HFF-Myc (cell line): ENCODE measurements at places on chromosomes 5 and 9.

GRCh38 chr5:80541392-80541791, 28.7 kb downstream of the ANKRD34B start:
- DNase-seq, result no peak

DNA sequence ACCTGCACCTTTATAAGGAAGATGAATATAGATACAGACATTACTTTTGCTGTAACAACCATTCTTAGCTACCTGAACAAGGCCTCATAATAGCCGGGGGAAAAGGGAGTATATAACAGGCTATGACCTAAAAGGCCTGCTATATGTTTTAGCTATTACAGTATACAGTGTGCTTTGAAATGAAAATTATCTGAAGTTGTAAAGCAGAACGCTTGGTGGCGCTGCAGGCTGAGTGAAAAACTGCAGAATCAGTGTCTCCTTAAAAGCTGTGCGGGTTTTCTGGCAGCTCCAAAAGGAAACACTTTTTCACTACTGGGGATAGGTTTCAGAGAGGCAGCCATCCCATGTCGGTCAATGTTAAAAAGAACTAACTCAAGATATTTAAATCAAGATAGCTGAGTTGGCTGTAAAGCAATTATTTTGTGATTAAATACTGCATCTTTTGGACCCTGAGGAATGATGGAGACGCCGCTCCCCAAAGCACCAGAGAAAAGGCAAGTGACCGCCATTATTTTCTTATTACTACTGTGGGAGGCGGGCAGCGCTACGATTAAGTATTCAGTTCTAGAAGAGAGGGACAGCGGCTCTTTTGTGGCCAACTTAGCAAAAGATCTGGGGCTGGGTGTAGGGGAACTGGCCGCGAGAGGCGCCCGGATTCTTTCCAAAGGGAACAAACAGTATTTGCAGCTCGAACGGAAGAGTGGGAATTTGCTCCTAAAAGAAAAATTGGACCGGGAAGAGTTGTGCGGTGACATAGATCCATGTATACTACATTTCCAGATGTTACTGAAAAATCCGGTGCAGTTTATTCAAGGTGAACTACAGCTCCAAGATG, 5.9 kb downstream of the PCDHB6 start:
- no peak for DNase-seq

DNA sequence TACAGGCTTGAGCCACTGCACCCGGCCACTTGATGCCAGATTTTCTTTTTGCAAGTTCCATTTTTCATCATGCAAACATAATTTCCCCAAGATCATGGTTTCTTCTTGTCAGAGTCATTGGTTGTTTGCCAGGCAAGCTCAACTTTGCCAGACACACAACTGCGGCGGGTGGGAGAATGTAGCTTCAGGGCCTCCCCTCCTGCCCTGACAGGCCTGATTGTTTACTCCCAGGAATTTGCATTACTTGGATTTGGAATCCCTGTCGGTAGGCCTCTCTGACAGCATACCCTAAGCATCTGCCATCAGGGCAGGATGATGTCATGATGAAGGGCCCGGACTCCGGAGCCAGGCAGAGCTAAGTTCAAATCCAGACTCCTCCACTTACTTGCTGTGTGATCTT, 15.1 kb downstream of the RPS14 start:
- no peak for DNase-seq

DNA sequence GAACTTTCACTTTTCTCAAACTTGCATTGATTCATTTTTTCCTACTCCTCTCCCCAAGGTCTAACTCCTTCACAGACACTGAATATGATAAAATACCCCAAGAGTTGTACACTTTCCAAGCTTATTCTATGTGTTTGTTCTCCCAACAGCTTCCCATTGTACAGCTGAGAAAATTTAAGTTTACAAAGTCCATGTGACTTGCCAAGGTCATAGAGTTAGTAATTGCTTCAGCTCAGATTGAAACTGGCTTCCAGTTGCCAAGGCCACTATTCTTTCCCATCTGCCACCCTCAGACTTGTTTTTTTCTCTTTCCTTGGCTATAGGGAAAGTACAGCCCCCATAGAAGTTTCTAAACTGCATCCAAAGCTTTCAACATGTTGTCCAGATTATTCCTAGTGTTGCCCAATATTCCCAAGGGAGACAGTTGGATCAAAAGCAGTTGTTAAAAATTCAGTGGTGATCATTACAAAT, 34.8 kb downstream of the TNFSF8 start:
- DNase-seq, result no peak

- no peak for DNase-seq
These were observed 50.8 kb upstream of the GABRP start for GRCh38 chr5:170732685-170733084.

- no peak for DNase-seq
These were observed 65.1 kb downstream of the EFNA5 start for GRCh38 chr5:107605596-107606125.

- peak; percentile 19 for DNase-seq
These were observed 13.8 kb upstream of the ZNF300 start for GRCh38 chr5:150918613-150919012.

- no peak for DNase-seq
These were observed 95.5 kb upstream of the ERBIN start for GRCh38 chr5:65830856-65831255.

- DNase-seq, result no peak
These were observed 126.4 kb downstream of the DOCK2 start for GRCh38 chr5:169763376-169764017.

GRCh38 chr9:6676254-6676921, 30.9 kb upstream of the GLDC start:
- DNase-seq, result no peak

GRCh38 chr5:127031147-127031862, 947 bp upstream of the MARCHF3 start:
- DNase-seq, result no peak

DNA sequence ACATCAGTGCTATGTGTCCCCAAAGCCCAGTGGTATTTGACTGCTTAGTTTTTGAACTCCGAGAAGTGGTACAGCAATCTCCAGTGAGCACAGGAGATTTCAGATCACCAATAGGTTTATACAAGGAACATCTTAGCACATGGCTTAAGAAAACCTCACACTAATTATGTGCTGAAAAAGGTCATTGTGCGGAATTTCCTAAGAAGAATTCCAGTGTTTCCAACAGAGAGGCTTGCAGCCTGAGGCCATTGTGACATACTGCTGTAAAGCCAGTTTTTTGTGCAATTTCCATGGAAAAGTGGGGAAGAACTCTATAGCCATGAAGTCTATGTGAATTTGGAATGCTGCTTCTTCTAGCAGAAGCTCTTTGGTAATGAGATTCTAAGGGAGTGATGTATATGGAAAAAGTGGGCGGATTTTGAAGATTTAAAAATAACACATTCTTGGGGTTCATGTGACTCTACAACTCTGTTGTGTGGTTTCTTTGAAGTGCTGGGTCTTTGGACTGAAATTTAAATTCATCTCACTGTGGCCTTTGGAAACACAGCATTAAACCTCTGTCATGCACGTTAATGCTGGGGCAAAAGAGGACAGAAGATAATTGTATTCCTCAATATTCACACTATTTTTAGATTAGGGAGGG, 110.5 kb upstream of the CD180 start:
- DNase-seq, result no peak

GRCh38 chr5:131649161-131649560, 14.1 kb upstream of the RAPGEF6 start:
- DNase-seq, result no peak

DNA sequence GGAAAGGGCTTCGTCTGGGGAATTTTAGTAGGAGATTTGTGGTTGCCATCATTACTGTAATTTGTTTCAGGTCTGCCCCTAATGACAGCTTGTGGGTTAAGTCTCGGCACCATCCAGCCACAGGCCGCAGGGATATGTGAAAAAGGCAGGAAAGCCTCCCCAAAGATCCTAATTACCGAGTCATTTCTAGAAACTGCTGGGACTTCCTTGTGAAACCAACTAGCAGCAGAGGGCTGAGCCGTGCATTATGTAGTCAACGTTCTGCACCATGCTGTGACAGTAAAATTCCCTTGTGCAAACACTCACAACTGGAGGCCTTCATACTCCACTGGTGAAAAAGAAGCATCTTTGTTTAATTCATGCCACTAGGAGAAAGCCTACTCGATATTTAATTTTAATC, 230.3 kb downstream of the MPDZ start:
- no peak for DNase-seq

DNA sequence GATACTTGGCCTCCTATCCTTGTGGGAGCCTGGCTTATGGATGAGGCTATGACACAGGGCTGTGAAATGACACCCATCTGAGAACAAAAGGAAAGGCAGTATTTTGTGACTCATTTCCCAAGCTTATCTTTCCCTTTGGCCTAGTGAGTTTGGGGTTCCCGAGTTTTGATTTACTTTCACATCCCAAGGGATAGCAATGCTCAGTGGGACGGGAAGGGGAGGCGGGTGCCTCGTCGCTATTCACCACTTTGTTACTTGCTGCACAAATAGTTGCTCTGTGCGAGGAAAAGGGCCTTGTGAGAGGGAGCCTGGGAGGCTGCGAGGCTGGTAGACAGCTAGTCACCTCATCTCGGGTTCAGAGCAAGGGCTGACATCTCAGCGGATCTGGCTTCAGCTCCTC, 59.1 kb upstream of the ENTREP1 start:
- no peak for DNase-seq

DNA sequence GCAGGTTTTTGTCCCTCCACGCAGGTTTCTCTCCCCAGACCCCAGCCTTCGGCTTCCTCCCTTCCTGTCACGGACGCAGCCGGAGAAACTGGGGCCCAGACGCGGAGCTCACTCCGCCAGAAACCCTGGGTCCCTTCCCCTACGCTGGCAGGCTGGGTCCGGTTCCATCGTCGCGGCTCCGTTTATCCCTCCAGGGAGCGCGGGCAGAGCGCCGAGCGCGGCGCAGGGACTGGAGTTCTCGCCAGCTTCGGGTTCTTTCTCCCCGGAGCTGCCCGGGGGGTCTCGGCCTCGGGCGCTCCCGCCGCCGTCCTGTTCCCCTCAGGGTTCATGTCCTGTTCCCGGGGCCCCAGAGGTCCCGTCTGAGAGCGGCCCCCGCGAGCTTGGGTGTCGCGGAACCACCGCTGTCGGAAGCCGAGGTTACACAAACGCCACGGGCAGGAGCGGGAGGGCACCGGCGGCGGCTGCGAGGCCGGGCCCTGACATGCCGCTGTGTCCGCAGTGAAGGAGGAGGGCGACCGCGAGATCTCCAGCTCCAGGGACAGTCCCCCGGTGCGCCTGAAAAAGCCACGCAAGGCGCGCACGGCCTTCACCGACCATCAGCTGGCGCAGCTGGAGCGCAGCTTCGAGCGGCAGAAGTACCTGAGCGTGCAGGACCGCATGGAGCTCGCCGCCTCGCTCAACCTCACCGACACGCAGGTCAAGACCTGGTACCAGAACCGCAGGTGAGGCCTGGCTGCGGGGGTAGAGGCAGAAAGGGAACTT, 4.6 kb downstream of the BARHL1 start:
- DNase-seq, result no peak

DNA sequence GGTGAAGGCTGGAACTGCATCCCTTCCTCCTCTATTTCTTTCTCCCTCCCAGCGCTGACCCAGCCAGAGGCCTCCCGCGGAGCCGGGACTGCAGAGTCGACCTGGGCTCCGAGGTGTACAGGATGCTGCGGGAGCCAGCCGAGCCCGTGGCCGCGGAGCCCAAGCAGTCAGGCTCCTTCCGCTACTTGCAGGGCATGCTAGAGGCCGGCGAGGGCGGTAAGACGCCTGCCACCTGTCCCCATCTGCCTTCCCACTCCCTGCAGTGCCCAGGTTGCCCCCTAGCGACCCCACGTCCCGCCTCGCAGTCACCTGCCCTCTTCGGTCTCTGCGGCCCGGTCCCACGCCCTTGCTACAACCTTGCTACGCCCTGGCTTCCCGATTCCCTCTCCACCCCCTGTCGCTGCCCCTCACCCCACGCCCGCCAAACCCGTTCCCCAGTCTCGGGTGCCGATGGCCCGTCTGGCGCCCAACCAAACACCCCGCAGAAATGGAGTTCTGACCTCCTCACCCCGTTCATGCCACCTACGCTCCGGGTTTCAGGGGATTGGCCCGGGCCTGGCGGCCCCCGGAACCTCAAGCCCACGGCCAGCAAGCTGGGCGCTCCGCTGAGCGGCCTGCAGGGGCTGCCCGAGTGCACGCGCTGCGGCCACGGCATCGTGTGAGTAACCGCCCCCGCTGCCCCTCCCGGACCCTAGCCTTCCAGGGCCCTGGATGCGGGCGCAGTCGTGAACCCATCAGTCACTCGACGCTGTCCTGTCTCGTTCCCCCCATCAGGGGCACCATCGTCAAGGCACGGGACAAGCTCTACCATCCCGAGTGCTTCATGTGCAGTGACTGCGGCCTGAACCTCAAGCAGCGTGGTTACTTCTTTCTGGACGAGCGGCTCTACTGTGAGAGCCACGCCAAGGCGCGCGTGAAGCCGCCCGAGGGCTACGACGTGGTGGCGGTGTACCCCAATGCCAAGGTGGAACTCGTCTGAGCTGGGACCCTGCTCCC, 14.1 kb downstream of the PDLIM4 start:
- no peak for DNase-seq

GRCh38 chr9:129854588-129855110, 19.4 kb downstream of the USP20 start:
- DNase-seq, result no peak

DNA sequence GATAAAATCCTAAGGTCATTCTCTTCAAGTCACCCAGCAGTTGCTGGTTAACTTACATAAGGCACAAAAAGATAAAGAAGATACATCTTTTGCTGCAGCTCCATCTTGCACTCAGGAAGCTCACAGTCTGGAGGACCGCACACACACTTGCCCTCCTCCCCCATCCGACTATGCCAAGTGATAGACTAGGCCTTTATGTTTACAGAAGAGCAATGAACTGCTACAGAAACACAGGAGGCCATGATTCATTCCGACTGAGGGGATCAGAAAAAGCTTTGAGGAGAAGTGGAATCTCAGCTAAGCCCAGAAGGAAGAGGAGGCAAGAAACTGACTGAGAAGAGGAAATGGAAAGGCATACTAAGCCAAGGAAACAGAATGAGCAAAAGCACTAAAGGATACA, 17.4 kb downstream of the NRG2 start:
- DNase-seq, result no peak

DNA sequence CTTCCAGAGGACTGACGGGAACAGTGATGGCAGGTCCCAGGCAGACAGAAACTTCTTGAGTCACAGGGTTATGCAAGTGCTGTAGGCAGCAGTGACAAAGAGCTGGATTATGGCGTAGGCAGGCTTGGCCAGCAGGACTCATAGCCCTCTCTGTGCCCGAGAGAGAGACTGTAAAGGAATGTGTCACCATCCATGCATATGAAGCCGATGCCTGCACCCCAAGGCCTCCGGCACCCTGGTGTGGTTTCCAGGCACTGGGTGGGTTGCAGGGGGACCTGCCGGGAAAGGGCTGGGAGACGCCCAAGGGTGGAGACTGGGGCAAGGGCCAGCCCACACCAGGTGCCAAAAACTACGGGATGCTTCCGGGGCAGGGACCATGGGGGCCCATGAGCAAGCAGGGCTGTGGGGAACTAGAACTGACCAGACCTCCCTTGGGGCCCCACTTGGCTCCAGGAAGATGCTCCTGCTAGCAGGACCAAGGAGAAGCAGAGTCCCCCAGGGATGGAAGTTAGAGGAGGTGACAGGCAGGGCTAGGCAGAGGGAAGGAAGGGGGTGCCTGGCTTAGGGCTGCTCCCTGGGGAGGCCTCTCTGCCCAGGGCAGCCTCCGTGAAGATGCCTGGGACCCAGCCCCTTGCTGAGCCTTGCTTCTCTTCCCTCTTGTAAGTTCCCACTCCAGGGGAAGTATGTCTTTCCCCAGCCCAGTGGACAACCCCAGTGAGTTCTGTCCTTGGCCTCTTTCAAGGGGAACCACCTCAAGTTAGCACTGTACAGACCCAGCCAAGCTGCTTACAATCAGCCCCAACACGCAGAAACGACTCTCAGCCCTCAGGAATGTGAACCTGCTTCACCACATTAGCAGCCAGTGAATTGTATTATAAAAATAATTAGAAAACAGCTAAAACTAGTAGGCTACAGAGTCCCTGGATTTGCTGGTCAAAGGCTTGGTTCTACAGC, 10.5 kb upstream of the IPPK start:
- DNase-seq, result no peak
